ENCODE measurements at places on chromosomes 7 and 10. TPM values are rescaled to one million over a fixed set of nuclear protein-coding genes. Genes with fewer than 3 reads are reported as not detected.
A peak's percentile ranks its signal among the peaks of the same experiment; 100 is the strongest.

DNA sequence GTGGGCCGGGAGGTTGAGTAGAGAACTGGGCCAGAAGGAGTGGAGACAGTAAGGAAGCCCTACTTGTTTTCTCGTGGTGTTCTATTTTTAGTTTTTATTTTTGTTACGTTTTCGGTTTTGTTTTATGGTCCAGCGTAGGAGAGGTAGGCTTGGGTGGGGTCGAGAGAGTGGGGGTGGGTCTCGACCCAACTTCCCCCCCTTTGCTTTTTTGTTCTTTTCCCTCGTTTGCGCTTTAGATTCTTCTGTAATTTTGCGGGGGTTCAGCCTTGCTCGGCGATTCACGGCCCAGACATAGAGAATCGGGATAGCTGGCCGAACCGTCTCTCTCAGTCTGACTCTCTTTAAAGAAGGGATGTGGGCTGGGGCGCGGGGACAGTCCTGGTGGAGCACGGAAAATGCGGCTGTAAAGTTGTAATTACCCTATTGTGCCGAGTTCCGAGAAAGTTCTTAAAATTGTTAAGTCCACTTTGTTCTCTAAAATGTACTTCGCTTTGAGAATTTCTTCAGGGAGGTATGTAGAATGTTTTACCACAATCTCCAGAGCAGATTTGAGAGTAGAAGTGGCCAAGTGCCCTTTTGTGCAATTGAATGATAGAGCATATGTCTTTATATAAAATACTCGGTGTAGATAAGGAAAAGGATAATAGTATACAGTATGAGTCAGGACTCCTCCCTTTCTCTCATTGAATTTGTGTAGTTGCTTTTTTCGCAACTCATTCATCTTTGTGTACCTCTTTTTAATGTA, 816 bp downstream of the DMTF1 start:
- H3K27ac ChIP-seq, result peak overlapping the region; percentile 97
- peak overlapping the region; percentile 89 for H3K4me3 ChIP-seq
- no peaks in the 10 kb centered on the region for H3K36me3 ChIP-seq
- peak; percentile 16 for DNase-seq

- H3K4me1 ChIP-seq, result peaks cover 10% of the 10 kb centered on the region
- no peak overlapping the region for H3K27ac ChIP-seq
- no peaks in the 10 kb centered on the region for H3K36me3 ChIP-seq
- no peak overlapping the region for H3K4me3 ChIP-seq
- no peaks in the 10 kb centered on the region for H3K27me3 ChIP-seq
These were observed 6.4 kb upstream of the ACSL5 start for GRCh38 chr10:112367516-112367915.

GRCh38 chr7:81873559-81873958, 103.7 kb upstream of the HGF start:
- H3K27me3 ChIP-seq, result no peaks in the 10 kb centered on the region
- no peak overlapping the region for H3K27ac ChIP-seq
- no peak overlapping the region for H3K4me3 ChIP-seq

- DNase-seq, result no peak
- H3K36me3 ChIP-seq, result no peaks in the 10 kb centered on the region
- H3K4me1 ChIP-seq, result peaks cover 96% of the 10 kb centered on the region
These were observed 105.1 kb upstream of the ANLN start for GRCh38 chr7:36284456-36285090.

DNA sequence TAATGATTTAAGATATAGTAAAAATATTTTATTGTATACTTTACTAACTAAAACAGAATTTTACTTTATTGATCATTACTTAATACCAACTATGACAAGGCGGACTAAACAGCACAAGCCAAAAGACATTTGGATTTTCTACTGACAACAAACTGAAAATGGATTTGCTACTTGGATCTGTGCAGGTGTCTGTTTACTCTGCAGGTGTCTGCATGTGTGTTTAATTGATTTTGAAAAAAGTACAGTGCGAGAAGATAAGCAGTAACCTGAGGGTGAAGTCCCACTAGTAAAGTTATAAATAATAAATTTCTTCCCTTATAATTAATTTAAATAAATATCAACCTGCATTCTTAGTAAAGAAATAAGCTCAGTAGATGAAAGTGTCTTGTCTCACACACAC, 696.8 kb upstream of the MBL2 start:
- H3K27me3 ChIP-seq, result no peaks in the 10 kb centered on the region
- no peak overlapping the region for H3K27ac ChIP-seq
- H3K4me1 ChIP-seq, result no peaks in the 10 kb centered on the region
- H3K36me3 ChIP-seq, result no peaks in the 10 kb centered on the region

PLEKHS1 gene
- total RNA-seq, result not detected

- H3K4me1 ChIP-seq, result no peaks in the 10 kb centered on the region
- peak overlapping the region; percentile 45 for H3K4me3 ChIP-seq
- peak overlapping the region; percentile 40 for H3K27ac ChIP-seq
- H3K27me3 ChIP-seq, result peaks cover 24% of the 10 kb centered on the region
- DNase-seq, result no peak
These were observed 179 bp downstream of the PDE1C start for GRCh38 chr7:32070051-32070405.

DNA sequence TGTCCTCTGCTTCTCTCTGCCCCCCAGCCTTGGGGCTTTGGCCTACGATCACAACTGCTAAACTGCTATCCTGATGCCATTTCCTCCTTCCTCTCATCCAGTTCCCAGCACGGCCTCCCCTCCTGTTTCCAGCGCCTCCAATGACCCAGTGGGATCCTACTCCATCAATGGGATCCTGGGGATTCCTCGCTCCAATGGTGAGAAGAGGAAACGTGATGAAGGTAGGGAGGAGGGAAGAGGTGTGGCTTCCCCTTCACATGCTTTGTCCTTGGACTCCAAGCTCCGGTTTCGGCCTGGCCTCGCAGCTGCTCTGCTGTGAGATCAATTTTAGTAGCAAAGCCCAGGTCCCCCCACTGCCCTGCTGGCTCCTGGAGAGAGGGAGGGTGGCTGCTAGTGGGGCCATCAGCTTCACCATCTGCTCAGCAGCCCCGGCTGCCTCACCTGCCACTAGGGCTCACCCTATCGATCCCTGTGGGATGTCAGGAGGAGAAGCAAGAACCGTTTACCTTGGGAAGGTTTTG, 35.8 kb downstream of the PAX2 start:
- DNase-seq, result no peak
- H3K27me3 ChIP-seq, result peaks cover 5% of the 10 kb centered on the region
- H3K4me1 ChIP-seq, result no peaks in the 10 kb centered on the region

NCF1 gene
- total RNA-seq, result 0.41 TPM

- no peaks in the 10 kb centered on the region for H3K27me3 ChIP-seq
- no peaks in the 10 kb centered on the region for H3K36me3 ChIP-seq
- peak overlapping the region; percentile 36 for H3K27ac ChIP-seq
- H3K4me3 ChIP-seq, result no peak overlapping the region
- DNase-seq, result no peak
These were observed 63.4 kb downstream of the CAV1 start for GRCh38 chr7:116588225-116588624.

DNA sequence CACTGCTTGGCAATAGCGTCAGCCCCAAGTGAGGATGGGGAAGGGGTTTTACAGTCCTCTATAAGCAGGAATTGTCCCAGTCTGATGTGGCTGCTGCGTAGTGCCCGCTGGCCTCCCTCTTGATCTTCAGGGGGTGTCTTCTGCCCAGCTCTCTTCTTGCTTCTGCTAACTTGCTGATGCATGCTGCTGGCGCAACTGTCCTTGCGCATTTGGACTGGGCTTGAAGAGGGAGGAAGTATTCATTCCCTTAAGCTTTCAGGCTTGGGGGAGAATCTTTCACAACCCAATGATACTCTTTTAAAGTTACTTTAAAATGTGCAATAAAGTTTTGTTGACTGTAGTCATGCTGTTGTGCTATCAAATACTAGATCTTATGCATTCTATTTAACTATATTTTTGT, 10.3 kb downstream of the GALNT11 start:
- H3K27me3 ChIP-seq, result no peaks in the 10 kb centered on the region
- no peak for DNase-seq
- no peaks in the 10 kb centered on the region for H3K36me3 ChIP-seq
- no peak overlapping the region for H3K4me3 ChIP-seq
- peaks cover 2% of the 10 kb centered on the region for H3K4me1 ChIP-seq
- H3K27ac ChIP-seq, result no peak overlapping the region

PTN gene
- not detected for total RNA-seq

DNA sequence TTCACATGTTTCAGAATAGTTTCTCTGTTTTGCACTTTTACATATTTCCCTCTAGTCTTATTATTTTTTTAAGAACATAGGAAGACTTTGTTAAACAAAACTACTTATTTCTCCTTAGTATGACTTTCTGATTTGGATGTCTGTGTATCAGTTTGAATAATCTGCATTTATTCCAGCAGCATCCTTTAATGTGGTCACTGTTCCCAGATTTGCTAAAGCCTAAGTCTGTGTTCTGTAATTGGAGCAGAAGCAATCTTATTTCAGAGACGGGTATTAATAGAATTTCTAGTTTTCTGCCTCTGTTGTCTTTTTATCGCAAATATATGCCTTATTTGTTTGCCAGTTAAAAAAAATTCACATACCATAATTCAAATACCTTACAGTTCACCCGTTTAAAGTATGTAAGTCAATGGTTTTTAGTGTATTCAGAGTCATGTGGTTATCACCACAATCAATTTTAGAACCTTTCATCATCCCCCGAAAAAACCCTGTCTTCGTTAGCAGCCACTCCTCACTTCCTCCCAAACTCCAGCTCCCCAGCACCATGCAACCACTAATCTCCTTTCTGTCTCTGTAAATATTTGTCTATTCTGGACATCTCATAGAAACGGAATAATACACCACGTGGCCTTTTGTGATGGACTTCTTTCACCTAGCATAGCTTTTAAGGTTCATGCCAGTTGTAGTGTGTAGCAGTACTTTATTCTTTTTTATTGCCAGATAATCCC, 58.7 kb downstream of the INPP5F start:
- no peak for DNase-seq
- H3K36me3 ChIP-seq, result no peaks in the 10 kb centered on the region
- no peak overlapping the region for H3K4me3 ChIP-seq
- H3K4me1 ChIP-seq, result peaks cover 13% of the 10 kb centered on the region

MOGAT3 gene
- total RNA-seq, result not detected

DNA sequence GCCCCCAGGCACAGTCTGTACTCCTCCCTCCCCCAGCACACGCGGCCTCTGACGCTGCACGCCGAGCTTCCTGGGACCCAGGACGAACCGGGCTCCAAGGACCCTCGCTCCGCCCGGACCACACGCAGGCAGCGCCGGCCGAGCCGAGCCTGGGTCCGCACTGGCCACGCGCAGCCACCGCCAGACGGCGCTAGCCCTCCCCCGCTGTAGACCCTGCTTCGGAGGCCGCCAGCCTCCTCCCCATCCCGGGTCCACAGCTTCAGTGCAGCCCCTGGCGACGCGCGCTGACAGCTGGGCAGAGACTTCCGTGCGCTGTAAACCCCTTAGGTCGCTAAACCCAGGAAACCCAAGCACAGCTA, 936 bp upstream of the TCERG1L start:
- no peak overlapping the region for H3K27ac ChIP-seq
- peaks cover 45% of the 10 kb centered on the region for H3K27me3 ChIP-seq
- H3K4me1 ChIP-seq, result no peaks in the 10 kb centered on the region
- H3K4me3 ChIP-seq, result no peak overlapping the region

- no peak overlapping the region for H3K4me3 ChIP-seq
- DNase-seq, result no peak
- H3K36me3 ChIP-seq, result no peaks in the 10 kb centered on the region
- no peaks in the 10 kb centered on the region for H3K27me3 ChIP-seq
These were observed 49.9 kb downstream of the TRIM24 start for GRCh38 chr7:138510003-138510402.

GRCh38 chr10:43628956-43629355, 19.7 kb downstream of the ZNF32 start:
- no peak overlapping the region for H3K27ac ChIP-seq
- no peaks in the 10 kb centered on the region for H3K36me3 ChIP-seq
- H3K4me1 ChIP-seq, result no peaks in the 10 kb centered on the region
- H3K27me3 ChIP-seq, result no peaks in the 10 kb centered on the region
- no peak for DNase-seq

ZNF783 gene
- 4.1 TPM for total RNA-seq

Data from gastrocnemius medialis (tissue), 4 donors.